AML-193 (cell line): ENCODE measurements at places on chromosomes 12 and 14.

- DNase-seq, result peak; percentile 46
Measured at GRCh38 chr12:105835580-105836241, 303.0 kb downstream of the NUAK1 start.

DNA sequence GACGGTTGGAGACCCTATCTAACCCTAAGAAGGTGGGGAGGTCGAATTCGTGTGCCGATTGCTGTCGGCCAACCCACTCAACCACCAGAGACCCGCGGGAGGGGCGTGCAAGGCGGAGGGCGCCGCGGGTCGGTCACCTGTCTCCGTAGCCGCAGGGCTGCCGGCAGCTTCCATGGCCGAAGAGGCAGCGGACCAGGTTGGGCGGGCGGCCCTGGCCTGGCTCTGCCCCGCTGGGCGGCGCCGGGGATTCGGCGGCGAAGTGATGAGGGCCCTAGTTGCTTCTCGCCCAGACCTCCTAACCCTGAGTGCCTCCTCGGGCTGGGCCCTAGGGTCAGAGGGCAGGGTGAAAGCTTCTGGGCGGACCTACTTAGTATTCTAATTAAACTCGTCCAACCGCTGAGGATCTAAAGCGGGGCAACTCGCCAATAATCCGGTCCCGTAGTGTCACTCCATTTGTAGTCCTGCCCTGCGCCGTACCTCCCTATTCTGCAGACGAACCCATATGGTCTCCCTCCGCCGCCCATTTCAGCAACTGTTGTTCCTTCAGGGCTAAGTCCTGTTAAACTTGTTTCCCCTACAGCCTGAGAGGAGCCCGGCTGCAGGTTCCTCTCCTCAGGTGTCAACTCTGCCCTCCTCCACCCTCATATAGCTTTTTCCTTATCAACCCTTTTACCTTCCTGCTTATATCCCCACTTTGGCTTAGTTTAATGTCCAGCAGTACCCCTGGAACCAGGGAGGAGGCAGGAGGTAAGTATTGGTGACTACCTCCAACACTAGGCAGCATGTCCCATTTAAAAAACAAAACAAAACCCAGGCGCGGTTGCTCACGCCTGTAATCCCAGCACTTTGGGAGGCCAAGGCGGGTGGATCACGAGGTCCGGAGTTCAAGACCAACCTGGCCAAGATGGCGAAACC lies at the start of gene PYM1:
Gene PYM1, minus strand, starts transcription at position 307 of the 915 bp plus-strand sequence. Its CDS starts 133 bp downstream, at position 174.
- peak; percentile 94 for DNase-seq

- no peak for DNase-seq
Measured at GRCh38 chr14:58716706-58717105, 78.9 kb downstream of the DACT1 start.

GRCh38 chr12:12469386-12469785 lies 93.3 kb downstream of the DUSP16 start:
- DNase-seq, result no peak

DNA sequence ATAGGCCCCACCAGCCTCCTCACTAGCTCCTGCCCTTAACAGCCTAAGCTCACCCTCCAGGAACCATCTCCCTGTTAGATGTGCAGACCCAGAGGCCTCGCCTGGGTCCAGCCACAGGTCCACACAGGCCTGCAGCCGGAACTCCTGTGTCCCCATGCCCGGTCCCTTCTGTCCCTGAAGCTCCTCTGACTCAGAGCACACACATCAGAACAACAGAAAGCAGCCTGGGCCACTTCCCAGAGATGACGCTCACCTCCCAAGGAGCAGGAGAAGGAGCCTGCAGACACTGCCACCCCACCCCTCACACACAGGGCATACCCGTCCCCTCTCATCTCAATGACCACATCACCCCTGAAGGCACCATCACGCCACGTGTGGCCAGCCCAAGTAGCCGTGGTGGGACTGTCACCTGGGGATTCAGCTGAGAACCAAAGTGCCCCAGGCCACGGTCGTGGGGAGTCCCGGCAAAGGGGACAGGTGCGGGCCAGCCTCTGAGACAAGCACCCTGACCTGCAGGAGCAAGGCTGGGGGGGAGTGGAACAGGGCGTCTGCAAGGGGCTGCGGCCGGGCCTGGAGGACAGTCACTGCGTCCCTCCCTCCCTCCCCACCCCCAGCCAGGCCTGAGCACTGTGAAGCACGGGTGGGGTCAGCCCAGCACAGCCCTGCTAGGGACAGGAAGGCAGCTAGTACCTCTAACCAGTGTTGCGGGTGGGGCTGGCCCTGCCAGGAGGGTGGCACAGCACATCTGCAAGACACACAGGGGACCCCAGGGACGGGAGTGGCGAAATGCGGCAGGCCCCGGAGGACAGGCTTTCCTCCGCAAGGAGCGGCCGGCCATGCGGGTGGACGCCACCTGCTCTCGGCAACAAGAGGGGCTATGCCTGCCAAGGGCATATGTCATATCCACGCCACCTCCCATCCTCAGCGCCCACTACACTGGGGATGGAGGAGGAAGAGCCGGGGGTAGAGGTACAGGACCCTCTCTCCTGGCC lies 5.5 kb downstream of the AKT1 start:
- no peak for DNase-seq

GRCh38 chr12:116454950-116455447 lies 104.2 kb upstream of the MAP1LC3B2 start:
- no peak for DNase-seq

DNA sequence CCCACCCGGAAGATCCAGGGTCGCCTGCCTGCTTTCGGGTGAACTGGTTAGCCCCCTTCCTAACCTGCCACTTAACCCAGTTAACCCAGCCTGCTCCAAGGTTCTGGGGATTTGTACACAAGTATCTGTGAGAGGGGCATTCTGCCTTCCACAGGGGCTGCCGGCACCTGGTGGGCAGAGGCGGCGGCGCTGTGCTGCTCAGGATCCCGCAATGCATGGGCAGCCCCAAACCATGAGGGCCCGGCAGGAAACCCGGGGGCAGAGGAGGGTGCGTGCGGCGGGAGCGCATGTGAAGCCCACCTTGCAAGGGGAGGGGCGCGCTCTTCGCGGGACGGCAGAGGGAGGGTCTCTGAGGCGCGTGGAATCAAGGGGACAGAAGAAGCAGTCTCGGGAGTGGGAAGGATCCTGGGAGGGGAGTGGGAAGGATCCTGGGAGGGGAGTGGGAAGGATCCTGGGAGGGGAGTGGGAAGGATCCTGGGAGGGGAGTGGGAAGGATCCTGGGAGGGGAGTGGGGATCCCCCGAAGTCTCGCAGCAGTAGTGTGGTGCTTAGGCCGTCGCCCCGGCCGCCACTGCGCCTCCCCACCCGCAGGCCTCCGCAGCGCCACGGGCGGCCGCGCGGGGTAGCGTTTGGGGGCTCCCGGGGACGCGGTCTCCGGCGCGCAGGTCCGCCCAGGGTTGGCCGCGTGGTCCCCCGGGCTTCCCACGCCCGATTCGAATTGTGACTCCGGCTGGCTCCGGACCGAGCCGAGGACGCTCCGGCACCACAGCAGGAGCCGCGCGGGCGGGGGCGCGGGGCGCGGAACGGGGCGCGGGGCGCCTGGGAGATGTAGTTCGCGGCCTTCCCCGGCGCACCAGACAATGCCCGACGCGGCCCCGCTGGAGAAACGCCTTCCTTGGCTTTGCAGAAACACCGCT lies 4.9 kb upstream of the MTA1 start:
- DNase-seq, result peak; percentile 33

DNA sequence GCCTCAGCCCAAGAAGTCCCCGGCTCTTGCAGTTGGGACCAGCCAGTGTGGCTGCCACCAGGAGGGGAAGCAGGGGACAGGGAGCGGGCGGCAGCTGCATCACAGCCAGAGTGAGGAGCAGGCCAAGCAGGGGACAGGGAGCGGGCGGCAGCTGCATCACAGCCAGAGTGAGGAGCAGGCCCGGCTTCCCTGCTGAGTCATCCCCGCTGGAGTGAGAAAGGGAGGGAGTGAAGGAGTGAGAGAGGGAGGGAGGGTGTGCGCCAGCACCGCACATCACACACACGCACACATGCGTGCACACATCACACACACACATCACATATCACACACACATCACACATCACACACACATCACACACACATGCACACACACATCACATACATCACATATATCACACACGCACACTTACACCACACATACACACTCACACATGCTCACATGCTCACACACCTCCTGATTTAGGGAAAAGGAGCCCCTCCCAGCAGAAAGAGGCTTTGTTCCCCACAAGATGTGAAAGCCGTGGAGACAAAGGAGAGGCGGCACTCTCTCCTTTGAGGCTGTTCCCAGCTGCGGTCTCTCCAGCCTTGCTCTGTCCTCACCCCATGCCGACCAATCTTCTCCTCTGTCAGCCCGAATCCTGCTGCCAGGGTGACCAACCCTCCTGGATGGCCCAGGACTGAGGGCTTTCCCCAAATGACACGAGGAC lies 16.7 kb upstream of the ZDHHC22 start:
- DNase-seq, result no peak

DNA sequence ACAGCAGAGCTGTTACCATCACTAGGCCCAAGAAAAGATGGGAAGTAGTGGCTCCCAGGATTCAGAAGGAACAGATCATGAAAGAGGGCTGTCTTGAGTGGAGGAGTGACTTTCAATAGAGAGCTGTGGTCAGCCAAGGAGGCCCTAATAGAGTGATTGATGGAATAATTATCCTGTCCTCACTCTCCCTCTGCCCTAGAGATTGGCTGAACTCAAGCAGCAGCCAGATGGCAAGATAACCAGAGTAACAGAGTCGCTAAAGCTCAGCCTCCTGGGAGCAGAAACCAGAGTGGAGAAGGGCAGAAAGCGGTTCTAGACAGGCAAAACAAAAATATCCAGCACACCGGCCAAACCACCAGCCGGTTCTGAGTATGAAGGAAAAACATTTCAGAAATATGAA lies 23.1 kb downstream of the GMFB start:
- no peak for DNase-seq

DNA sequence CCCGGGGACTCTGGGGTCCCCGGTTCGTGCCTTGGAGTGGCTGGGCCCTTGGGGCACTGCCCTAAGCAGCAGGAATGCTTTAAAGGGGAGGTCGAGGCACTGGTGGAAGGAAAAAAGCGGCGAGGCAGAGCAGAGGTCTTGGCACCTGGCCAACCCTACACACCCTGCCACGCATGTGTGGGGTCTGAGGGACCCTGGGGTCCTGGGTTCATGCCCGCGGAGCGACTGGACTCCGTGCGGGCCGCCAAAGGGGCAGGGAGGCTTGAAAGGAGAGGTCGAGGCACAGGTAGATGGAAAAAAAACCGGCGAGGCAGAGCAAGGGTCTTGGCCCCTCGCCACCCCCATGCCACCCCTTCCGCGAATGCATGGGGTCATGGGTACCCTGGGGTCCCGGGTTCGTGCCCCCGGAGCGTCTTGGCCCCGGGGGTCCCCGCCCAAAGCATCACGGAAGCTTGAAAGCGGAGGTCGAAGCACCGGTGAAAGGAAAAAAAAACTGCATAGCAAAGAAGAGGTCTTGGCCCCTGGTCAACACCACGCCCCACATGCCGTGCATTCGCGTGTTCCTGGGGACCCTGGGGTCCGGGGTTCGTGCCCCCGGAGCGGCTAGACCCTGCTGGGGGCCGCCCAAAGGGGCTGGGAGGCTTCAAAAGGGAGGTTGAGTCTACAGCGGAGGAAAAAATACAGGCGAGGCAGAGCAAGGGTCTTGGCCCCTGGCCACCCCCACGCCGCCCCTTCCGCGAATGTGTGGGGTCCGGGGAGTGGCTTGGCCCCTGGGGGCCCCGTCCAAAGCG lies 312.9 kb downstream of the ALG10 start:
- DNase-seq, result no peak

DNA sequence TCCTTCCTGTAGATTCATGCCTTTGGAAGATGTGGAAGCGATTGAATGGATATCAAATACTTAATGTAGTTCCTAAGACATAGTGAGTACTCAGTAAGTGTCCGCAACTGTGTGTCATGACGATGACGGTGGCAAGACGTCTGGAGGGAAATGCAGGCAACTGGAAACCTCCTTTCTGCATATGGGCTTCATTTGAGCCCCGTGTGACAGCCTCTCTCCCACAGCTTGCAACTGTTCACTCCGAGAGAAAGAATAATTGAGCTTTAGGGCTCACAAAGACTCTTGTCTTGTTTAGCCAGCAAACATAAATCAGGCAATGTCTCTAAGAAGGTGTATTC lies 6.9 kb downstream of the CFAP251 start:
- DNase-seq, result no peak

DNA sequence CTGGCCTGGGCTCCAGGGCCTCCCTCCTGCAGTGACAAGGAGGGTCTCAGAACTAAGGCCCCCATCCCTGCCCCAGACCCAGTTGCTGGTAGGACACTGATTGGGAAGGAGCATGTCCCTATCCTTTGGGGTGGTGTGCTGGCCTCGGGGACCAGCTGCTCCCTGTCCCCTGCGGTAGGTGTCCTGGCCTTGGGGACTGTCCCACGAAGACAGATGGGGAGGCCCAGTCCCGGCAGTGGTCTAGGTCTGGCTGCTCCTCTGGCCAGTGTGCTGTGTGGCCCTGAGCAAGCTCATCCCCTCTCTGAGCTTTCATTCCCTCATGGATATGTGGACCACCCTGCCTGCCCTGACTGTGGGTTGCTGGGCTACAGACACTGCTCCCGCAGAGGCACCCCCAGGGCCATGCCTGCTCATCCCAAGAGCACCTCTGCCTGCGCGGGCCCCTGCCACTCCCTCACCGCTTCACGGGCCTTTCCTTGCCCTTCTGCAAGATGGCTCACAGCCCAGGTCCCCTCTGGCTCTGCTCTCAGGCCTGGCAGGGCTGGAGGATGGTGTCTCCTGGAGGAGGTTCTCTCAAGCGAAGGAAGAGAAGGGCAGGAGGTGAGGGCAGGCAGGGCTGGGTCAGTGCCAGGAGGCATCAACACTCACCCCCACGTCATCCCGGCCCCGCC lies 12.5 kb downstream of the AHNAK2 start:
- no peak for DNase-seq

DNA sequence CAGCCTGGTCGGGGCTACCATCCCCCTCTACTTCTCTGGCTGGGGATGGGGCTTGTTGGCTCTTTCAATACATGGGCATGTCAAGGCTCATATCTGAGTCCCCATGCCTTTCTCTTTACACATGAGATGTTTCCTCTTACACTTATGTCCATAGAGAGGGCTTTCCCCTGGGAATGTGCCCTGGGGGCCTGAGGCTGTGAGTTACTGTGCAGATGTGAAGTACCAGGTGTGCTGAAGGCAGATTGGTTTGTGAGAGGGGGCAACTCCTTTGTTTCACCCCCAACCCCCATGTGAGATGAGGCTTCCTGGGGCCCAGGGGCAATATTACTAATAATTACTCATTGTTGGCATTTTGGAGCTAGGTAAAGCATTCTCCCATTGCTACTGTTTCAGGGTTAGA lies 32.8 kb downstream of the NRXN3 start:
- no peak for DNase-seq

- peak; percentile 81 for DNase-seq
Measured at GRCh38 chr14:24483604-24484252, 24.3 kb downstream of the CMA1 start.

- DNase-seq, result peak; percentile 62
Measured at GRCh38 chr12:27733052-27733656, 22.5 kb downstream of the MRPS35 start.
